ENCODE measurements at places on chromosomes 3 and 15.

- DNase-seq: no peak
Observed at GRCh38 chr15:32878869-32879805, 161.3 kb downstream of the GREM1 start.

DNA sequence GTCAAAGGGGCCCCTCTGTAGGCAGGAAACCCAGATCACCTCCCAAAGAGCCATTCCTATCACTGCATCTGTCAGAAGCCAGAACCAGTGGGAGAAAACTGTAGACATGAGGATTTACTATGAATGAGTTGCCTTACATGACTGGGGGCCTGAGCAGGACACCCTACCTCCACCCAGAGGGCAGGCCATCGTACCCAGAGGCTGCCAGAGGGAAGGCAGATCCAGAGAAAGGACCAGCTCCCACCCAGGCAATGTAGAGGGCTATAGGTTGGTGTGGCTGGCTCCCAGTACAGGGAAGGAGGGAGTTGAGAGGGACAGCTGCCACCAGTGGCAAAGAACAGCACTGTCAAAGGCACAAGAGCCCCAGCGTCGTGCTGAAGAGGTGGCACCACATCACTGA is 233.2 kb downstream of the OCA2 start:
- DNase-seq: no peak

DNA sequence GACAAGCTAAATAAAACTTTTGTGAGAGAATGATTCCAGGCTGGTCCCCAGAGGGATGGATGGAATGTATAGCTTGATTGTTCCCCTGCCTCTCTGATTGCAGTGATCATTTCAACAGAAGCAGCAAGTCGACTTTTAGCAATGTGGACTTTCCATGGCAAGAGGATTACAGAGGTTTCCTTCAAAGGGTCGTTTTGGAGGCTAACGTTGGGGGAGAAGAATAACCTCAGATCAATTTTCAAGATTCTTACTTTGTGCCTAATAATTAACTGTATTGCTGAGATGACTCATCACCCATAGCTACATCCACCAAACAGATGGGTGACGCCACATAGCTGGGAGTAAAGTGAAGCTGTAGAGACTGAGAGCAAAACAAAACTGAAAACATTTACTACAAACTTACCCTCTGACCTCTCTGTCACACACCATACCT is 79.9 kb downstream of the GTPBP8 start:
- DNase-seq: no peak

- DNase-seq: no peak
Observed at GRCh38 chr3:106006001-106006400, 137.2 kb upstream of the CBLB start.

GRCh38 chr3:14962762-14963161 is 15.4 kb downstream of the NR2C2 start:
- no peak for DNase-seq

DNA sequence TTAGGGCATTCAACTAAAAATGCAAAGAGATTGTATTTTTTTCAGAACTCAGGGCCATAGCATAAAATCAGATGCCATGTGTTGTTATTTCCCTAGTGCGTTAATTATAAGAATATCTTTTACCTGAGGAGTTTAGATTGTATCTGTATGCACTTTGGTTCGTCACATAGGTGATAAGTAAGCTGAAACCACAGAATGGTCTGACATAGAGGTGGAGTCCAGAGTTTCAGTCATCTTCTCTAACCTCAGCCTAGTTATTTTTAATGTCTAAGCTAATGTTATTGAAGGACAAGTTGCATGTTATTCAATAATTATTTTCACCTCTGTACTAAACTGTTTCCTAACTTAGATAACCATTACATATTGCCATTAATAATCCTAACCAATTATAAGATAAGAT is 27.1 kb upstream of the CNTN4 start:
- DNase-seq: no peak

DNA sequence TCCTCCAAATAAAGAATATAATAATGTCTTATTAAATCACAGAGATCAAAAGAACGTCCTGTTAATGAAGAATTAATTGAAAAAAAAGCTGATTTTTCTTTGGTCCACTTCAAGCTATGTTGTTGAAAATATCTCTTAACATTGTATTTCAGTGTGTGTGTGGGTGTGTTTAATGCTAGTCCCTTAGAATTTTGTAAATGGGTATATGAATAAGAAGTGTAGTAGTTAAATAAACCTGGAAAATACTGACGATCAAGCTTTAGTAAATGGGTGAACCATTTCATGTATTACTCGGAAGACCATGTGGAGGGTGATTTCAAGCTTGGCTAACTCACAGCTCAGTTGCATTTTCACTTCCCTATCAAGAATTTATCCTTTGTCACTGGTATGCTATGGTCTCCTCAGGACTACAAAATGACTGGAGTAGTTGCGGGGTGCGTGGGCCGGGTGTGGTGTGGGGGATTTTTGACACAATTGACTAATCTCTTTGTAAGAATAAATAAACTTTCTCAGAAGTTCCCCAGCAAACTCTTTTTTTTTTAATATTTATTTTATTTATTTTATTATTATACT is 586.4 kb downstream of the GRM7 start:
- DNase-seq: no peak

GRCh38 chr3:52453496-52454249 is at the start of gene TNNC1:
Gene TNNC1 (minus strand): TSS chr3:52454041. CDS start chr3:52454015, 26 bp downstream.
- DNase-seq: no peak

DNA sequence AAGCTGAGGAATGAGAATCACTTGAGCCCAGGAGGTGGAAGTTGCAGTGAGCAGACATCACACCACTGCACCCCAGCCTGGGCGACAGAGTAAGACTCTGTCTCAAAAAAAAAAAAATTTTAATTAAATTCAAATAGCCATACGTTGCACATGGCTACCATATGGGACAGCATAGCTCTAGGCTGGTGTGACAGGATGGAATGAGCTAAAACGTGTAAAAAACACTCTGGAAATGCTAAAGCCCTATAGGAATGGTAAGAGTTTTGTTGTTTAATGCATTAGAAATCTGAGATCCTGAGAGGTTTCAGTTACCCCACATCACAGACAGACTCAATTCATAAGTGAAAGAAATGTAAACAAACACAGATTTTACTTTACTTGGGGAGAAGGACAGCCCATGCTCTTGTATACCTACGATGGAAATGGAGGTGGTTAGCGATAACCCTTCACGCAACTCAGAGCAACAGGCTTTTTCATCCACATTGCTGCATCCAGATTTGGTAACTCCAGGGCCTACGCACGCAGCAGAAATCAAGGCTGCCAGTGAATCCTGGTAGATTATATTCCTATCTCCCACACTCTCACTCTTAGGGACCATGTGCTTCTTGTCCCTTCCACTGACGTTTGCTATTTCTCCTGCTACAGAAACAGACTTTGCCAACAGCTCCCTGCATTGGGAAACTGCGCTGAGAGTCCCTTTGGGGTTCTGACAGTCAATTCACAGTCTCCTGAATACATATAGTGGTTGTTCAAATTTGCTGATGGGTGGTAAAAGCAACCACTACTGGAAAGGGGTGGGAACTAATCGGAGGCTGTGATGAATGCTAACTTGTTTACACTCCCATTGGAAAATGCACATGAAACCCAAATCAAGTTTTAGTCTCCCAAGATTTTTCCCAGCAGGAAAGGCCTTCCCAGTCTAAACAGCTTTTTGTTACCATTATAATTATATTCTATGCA is 3.1 kb downstream of the SH3BP5 start:
- no peak for DNase-seq

DNA sequence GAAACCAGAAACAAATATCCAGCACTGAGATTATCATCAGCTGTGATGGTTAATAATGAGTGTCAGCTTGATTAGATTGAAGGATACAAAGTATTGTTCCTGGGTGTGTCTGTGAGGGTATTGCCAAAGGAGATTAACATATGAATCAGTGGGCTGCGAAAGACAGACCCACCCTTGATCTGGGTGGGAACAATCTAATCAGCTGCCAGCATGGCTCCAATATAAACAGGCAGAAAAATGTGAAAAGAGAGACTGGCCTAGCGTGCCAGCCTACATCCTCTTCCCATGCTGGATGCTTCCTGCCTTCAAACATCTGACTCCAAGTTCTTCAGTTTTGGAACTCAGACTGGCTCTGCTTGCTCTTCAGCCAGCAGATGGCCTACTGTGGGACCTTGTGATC is 869.5 kb downstream of the SI start:
- no peak for DNase-seq

DNA sequence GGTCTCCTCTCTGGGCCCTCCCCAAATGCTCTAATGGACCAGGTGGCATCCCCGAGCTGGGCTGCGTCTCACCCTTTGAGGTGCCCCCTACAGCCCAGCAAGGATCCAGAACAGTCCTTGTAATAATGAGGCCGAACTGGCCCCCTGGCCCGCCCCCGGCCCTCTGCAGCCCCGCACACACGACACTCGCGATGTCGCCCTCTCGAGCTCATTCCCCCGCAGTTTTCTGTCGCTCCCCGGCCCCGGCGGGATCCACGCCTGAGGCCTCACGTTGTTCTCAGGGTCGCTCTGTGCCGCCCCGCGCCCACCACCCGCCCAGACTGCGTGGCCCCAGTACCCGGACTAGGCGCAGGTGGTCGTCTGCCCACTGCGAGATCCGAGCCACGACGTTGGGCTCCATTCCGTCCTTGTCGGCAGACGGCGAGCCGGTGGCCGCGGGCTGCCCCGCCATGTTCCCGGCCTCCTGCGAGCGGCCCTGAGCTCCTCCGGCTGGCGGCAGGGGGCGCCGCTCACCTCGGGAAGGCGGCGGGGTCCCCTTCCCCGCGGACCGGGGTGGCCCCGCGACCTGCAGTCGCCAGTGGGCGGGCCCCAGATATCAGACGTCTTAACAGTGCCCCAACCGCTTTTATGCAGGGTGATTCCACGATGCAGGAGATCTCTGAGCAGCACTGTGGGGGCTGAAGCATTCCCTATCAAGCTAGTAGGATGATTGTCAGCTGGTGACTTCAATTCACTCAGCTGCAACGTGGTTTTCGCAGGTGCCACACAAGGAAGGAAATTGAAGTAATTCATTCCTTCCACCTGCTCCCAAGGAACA is at the start of gene C3orf33:
Gene C3orf33, minus strand, starts transcription at position 477 of the 817 bp plus-strand sequence. Its CDS starts 26 bp downstream, at position 451.
- DNase-seq: peak; percentile 71

GRCh38 chr15:48936666-48937065 is 27.1 kb downstream of the SHC4 start:
- DNase-seq: no peak

- no peak for DNase-seq
Observed at GRCh38 chr3:154783061-154783460, 297.1 kb upstream of the MME start.

- no peak for DNase-seq
Observed at GRCh38 chr15:51403072-51403878, 61.8 kb downstream of the GLDN start.

DNA sequence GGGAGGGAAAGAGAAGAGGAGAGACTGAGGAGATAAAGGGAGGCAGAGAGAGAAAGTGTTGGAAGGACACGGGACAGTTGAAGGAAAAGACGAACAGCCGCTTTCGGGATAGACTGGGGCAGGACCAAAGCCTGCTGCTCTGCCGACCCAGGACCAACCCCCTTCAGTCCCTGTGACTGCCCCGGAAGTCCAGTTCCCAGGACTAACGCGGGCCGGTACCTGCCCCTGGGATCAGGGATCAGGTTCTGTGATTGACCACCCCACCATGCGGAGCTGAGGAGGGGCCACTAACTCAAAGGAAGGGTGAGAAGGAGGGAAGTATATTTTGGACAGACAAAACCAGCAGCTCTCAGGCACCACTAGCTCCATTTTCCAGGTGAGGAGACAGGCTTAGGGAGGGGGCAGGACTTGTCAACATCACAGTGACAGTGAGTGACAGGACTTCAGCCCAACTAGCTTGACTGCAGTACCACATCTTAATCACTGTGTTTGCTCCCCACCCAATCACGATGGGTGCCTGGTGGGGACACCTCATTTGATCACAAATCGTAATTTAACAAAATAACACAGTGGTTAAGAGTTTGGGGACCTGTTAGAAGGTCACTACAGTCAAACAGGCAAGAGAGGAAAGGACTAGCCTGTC is 9.8 kb upstream of the EPHB3 start:
- DNase-seq: no peak

DNA sequence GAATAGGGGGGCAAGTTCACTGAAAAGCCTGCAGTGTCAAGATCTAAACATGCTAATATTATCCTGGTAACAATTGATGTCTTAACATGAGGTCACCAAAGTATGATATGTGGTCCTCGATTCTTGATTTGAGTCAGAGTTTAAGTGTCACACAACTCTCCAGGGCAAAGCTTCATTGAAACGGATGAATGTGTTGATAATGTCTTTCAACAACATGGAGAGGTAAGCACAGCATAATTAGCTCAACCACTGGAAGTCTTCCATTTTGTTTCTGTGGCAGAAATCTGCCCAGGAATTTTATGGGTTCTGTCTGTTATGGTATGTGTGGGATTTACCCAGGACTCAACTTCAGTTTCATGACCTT is 591.5 kb downstream of the ZNF385D start:
- no peak for DNase-seq

- DNase-seq: no peak
Observed at GRCh38 chr3:146577662-146578061, 27.5 kb downstream of the PLSCR5 start.

DNA sequence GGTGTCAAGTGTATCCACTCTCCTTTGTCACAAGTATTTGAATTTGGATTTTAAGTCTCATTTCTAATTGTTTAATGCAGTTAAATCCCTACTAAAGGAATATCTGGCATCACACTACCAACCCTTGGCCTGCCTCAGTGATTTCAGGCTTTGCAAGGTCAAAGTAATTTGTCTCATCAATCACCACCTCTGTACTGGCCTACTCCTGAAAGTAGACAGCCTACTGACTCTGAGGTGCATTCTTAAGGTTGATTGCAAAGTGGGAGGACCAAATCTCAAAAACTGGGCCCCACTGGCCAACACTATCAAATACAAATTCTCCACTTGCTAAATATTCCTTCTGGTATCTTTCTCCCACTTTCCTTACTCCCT is 851 bp upstream of the TEX55 start:
- no peak for DNase-seq

DNA sequence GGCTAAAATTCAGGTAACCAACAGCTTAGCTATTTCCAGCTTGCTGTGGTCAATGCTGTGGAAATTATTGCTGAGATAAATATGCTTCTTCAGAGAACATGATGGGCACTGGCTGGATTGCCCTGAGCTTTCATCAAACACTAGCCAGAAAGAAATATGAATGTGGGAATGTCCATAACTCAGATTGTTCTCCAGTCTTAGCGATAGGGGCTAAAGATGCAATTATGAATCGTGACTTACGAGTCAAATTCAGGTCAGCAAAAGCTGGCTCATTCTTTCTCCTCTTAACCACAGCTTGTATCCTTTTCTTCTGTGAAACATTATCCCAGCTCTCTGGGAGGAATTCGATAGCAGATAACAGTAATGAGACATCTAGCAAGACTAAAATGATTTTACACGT is 307.6 kb downstream of the RYR3 start:
- DNase-seq: no peak

- no peak for DNase-seq
Observed at GRCh38 chr15:72285927-72286516, 13.7 kb upstream of the PARP6 start.
